ENCODE measurements at places on chromosomes 4 and X.

DNA sequence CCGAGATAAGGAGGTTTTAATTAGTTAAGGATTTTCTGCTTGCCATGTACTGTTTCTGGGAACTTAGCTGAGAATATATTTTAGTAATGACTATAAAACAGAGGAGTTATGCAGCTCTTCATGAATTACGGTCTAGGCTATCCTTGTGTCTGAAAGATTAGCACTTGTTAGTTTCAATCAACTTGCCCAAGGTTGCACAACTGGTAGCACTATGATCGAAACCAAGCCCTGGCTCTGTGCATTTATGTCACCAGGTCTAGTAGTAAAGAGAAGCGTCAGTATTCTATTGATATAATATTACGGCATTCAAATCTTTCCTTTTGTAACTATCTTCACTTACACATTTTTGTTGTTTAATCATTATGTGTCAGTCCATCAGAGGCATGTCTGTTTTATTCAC, 176.0 kb downstream of the TLL1 start:
- no peak for DNase-seq

GRCh38 chrX:87517571-87518141, at the start of gene KLHL4:
Gene KLHL4, plus strand, starts transcription at chrX:87517802. Its CDS starts 92 bp downstream, at chrX:87517894.
- DNase-seq: no peak

- no peak for DNase-seq
Observed at GRCh38 chr4:144906181-144906925, 191.6 kb downstream of the ANAPC10 start.

- DNase-seq: no peak
Observed at GRCh38 chr4:8267077-8267476, 2.5 kb upstream of the HTRA3 start.

GRCh38 chr4:81052119-81053068, 21.9 kb downstream of the BMP3 start:
- DNase-seq: peak; percentile 14

- no peak for DNase-seq
Observed at GRCh38 chrX:63281465-63281864, 69.7 kb downstream of the SPIN4 start.

DNA sequence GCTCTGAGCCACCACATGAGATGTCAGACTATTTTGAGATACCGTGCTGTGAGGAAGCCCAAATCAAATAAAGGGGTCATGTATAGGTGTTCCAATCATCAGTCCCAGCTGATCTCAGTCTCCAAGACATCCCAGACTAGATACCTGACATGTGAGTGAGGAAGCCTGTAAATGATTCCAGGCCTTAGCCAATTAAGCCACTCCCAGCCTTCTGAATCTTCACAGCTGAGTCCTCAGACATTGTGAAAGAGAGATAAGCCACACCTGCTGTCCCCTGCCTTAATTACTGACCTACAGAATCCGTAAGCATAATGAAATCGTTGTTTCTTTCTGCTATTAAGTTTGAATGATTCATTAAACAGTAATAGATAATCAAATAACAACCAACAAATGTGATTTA, 671.4 kb downstream of the ZNF674 start:
- DNase-seq: no peak

GRCh38 chrX:4710618-4711433, 997.4 kb upstream of the PRKX start:
- peak; percentile 1 for DNase-seq

- no peak for DNase-seq
Observed at GRCh38 chrX:72306851-72307645, 1.3 kb upstream of the CITED1 start.

GRCh38 chr4:38590046-38590445, 74.0 kb upstream of the KLF3 start:
- no peak for DNase-seq

GRCh38 chr4:6056976-6057766, 38.9 kb upstream of the C4orf50 start:
- no peak for DNase-seq

DNA sequence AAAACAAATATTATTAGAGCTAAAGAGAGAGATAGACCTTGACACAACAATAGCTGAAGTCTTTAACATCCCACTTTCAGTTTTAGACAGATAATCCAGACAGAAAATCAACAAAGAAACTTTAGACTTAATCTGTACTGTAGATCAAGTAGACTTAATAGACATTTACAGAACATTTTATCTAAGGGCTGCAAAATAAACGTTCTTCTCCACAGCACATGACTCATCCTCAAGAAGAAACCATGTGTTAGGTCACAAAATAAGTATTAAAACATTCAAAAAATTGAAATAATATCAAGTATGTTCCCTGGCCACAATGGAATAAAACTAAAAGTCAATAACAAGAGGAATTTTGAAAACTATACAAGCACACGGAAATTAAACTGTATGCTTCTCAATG, 1510.3 kb upstream of the PCDH10 start:
- no peak for DNase-seq

- DNase-seq: no peak
Observed at GRCh38 chr4:8261851-8262535, 7.6 kb upstream of the HTRA3 start.

GRCh38 chr4:58225460-58225859, 1115.3 kb upstream of the IGFBP7 start:
- DNase-seq: no peak

GRCh38 chr4:121148000-121148399, 16.1 kb downstream of the TNIP3 start:
- DNase-seq: no peak

GRCh38 chr4:31557437-31557836, 837.3 kb downstream of the PCDH7 start:
- no peak for DNase-seq

GRCh38 chr4:180642732-180643131, 1600.5 kb upstream of the TENM3 start:
- DNase-seq: no peak

- DNase-seq: no peak
Observed at GRCh38 chr4:14644580-14645282, 357.6 kb upstream of the CPEB2 start.

DNA sequence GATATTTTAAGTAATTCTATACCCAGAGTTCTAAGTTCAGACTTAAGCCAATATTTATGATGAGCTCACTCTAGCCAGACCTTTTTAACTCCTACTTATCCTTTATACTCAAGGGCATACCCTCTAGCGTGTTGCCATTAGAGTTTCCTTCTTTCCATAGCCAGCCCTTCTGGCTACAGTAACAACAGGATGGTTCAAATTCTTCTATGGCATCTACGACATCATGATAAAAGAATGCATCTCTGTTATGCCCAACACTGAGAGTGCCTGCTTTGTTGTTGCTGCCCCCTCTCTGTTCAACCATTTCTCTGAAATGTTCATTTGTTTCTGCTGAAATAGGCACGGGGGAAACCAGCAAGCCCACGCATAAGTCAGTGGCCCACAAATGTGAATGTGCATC, 104.5 kb downstream of the UBE2NL start:
- no peak for DNase-seq

- DNase-seq: no peak
Observed at GRCh38 chr4:75158451-75158850, 225.5 kb downstream of the PARM1 start.

GRCh38 chr4:157265281-157265680, 44.8 kb downstream of the GRIA2 start:
- DNase-seq: no peak

DNA sequence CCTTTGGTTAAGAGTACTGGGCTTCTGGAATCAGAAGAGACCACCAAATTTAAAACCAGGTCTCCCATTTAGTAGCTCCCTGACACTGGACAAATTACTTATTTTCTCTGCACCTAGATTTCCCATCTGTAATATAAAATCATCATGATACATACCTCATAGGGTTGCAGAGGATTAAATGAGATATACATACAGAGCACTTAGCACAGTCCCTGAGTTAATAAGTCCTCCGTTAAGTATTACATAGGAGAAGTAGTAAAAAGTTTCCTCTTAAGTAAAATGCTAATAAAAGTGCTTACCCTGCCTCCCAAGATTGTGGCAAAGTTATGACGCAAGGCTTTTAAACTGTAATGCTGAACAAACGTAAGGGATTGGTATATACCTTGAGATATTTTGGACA, 539 bp upstream of the CHIC1 start:
- no peak for DNase-seq

- DNase-seq: no peak
Observed at GRCh38 chr4:112908511-112908910, 140.9 kb upstream of the ANK2 start.

DNA sequence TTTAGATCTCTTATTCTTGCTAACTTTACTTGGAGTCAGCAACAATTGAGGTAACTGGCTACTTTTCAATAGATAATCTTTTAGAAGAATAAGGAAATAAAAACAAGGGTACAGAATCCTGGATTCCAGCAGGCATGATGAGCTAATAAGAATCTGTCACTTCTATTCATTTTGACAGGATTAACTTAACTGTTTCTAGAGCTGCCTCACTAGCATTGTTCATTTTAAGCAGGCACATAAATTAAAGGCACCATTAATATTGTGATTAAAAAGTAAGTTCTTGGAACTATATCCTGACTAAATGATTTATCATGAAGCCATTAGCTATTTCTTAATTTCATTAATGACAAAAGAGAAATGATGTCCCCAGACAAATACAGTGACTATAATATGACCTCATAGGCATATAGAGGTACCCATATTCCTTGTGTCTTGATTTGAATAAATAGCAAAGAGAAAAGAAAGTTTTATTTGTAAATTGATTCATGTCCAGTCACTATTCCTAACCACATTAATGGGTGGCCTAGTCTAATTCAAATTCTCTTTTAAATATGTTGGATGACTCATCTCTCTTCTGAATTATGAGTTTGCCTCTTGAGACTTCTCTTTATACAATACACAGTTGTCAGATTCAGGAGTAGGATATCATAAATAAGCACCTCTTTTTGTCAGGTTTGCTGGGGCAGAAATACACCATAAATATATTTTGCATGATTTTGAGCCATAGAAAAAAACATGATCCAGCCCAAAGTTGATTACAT, 343.0 kb downstream of the SLITRK2 start:
- DNase-seq: no peak

DNA sequence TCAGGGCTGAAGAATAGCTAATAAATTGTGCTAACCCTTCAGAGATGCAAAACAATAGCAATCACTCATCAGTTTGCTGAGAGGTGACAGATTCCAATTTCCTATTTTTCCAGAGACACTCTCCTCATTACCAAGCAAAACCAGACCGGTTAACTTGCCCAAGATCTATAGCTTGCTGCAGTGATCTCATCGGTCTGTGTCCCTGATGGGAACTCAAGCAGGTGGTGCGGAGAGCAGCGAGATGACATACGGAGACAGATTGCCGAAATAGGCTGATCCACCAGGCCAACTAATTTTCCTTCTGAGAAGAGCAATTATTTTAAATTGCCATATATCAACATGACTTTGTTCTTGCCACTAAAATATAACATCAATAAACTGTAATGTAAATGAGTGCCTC, 10.5 kb upstream of the DCHS2 start:
- DNase-seq: no peak

DNA sequence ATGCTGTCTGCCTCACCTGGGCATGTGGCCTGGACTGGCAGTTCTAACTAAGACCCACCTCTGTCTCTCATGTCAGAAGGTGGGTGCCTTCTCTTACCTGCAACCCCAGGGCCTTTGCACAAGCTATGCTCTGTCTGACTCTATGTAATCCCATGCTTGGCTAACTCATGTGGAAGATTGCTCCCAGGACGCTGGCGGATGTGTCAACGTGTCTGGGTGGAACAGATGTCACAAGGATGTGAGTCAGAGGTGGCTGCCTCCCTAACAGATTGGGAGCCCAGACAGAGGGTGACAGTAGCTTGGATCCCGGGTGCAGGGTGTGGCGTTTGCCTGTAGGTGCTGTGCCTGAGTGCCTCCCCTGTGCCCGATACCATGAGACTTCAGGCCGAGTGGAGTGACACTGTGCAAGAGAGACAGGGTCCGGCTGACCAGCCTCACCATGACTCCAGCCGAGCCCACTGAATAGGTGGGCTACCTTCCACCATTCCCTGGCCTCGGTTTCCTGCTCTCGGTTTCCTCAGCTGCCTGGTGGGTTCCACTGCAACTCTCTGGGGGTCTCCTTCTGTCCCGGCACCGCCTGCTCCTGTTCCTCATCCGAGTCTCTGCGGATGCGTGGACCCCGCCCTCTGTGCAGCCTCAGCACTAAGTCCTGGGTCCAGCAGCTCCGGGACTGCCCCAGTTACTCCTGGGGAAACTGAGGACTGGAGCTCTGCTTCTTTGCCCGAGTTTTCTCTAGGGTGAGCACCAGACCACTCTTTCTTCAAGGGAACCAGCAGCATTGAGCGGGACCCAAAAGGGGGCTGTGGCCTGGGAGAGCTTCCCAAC, 11.0 kb downstream of the SH3BP2 start:
- DNase-seq: no peak

- no peak for DNase-seq
Observed at GRCh38 chrX:106615041-106615440, 3.3 kb downstream of the RADX start.

DNA sequence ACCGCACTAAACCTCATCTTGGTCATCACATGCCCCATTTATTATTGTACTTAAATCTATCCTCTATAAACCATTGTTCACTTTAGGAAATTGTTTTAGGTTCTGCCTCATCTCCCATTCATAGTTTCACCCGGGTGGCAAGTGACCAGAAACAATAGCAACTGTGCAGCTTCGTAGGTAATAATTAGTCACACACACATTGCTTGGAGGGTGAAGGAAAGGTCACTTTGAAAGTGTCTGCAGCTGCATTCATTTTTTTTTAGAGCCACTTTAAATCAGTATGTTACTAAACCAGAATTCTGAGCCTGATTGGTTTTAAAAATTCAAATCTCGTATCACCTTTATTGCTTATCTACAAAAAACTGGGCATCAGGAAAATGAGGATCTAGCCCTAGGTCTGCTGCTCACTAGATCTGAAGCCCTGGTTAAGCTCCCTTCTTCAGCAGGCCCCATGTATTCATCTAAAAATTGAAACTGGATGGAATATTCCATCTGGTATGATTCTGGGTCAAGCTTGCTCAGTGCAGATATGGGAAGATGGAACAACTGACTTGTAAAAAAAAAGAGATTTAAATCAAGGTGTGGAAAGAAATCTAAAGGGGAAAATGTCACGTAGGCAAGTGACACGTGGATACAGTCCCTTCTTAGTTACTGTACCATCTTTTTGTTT, 62.4 kb downstream of the LIMCH1 start:
- no peak for DNase-seq

- no peak for DNase-seq
Observed at GRCh38 chr4:163110442-163110841, 56.2 kb downstream of the NAF1 start.

- DNase-seq: no peak
Observed at GRCh38 chrX:1486749-1487361, 34.1 kb upstream of the ASMTL start.
